Activated naive CD4-positive, alpha-beta T cell treated with anti-CD3 and anti-CD28 coated beads, Interleukin-2, amount 50 U/mL, for 72 hours (primary cell): ENCODE measurements at places on chromosomes 5 and 9.

- no peak for DNase-seq
Measured at GRCh38 chr5:107418071-107418470, 252.7 kb downstream of the EFNA5 start.

DNA sequence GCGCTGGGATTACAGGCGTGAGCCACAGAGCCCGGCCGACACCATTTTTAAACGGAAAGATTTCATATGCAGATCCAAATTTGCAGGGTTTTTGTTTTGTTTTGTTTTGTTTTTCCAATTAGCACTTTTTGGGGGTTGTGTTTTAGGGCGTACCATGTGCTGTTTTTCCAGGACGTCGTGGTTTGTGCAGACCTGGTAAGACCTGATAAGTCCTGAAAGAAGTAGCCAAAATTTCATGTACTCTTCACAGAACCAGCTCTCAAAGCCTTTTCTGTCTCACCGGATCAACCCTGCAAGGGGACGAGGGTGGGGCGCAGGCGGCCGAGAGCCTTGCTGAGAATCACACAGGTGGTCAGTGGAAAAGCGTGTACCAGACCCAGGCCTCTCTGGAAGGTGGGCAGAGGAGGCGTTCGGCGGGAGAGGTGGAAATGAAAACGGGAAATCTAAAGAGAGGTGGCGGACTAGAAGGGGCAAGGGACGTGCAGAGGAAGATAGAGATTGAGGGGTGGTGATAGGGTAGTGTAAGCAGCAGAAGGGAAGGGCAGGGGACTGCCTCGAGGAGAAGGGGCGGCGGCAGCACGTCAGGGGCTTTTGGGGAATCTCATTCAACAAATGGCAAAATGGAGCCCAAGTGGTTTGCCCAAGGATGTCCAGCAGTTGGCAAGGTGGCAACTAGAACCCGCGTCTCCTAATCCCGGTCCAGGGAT is 1.1 kb upstream of the FAF2 start:
- DNase-seq = peak; percentile 8

- no peak for DNase-seq
Measured at GRCh38 chr5:106578736-106579135, 1092.0 kb downstream of the EFNA5 start.

GRCh38 chr5:119367502-119368237 is 11.9 kb downstream of the TNFAIP8 start:
- no peak for DNase-seq

DNA sequence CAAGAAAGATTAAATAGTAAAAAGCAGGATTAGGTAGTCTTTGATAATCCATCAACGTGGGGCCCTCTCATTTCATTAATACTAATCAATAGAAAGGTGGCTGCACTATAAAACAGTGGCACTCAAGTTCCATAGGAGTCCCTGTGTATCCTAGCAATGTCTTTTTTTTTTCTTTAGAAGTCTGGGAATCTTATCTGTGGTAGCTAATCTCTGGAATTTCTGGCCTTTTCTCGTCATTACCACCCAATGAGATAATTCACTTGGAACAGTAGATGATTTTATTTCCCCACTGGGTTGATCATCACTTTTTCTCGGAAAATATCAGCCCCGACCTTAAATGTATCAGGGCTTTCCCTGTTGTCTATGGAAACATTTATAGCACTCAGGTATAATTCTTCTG is 86.8 kb upstream of the CDH6 start:
- DNase-seq = no peak

DNA sequence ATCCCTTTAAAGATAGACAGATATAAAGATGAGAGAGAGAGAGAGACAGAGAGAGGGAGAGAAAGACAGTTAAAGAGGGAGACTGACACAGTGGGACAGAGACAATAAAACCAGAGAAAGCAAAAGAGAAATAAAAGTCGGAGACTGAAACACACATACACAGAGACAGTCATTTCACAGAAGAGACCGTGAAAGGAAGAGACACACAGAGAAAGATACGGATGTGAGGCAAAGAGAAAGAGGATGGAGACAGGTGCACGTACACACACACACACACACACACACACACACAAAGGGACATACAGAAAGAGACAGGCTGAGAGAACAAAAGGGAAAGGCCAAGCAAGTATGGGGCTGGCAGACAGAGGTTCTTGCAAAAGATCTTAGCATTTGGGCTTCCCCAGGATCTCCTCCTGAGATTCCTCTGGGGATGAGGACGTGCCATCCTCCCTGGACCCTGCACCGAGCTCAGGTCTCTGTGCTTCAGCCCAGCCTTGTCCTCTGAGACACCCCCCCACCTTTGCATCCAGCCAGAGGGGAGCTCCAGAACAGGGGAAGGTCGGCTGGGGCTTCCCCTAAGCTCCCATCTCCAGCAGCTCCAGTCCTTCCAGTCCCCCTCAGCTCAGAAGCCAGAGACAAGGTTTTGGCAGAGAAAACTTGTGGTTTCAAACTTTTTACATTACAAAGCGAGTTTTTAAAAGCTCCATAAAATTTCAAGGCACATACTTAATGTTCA is 318.4 kb upstream of the PANK3 start:
- DNase-seq = no peak

- no peak for DNase-seq
Measured at GRCh38 chr5:73649926-73650325, 23.9 kb downstream of the ARHGEF28 start.

- DNase-seq = no peak
Measured at GRCh38 chr9:119802621-119803020, 433.4 kb upstream of the BRINP1 start.

- no peak for DNase-seq
Measured at GRCh38 chr9:129631674-129632129, 5.7 kb downstream of the NTMT1 start.

DNA sequence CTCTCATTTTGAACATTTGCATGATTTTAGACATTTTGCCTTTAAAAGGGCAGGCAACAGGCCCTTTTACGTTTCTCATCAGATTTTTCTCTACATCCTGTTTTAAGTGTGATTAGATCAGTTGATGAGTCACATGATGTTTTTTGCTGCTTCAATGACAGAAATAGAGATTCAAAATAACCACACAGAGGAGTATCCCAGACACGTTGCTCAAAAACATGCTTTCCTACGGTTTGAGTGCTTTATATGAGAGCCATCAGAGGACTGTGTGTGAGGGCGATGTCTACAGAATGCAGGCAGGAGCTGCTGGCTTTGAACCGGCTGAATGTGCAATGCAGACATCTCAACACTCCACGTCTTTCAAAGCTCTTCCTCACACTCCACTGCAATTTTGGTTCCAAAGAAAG is 42.1 kb downstream of the OTULIN start:
- no peak for DNase-seq

- DNase-seq = no peak
Measured at GRCh38 chr5:31182136-31182535, 11.3 kb upstream of the CDH6 start.

- DNase-seq = no peak
Measured at GRCh38 chr5:36492984-36493654, 113.3 kb upstream of the SLC1A3 start.

- peak; percentile 19 for DNase-seq
Measured at GRCh38 chr5:75567710-75568109, 43.5 kb upstream of the ANKDD1B start.

- DNase-seq = no peak
Measured at GRCh38 chr5:135827965-135828781, 6.3 kb upstream of the SLC25A48 start.

DNA sequence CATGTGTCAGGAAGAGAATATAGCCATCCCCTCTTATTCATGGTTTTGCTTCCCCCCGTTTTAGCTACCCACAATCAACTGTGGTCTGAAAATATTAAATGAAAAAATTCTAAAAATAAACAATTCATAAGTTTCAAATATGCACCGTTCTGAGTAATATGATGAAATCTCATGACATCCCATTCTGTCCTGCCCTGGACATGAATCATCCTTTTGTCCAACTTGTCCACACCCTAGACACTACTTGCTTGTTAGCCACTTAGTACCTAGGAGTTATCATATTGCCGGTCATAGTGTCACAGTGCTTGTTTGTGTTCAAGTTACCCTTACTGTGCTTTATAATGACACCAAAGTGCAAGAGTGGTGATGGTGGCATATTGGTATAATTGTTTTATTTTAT is 113.5 kb downstream of the CAAP1 start:
- no peak for DNase-seq

- peak; percentile 76 for DNase-seq
Measured at GRCh38 chr5:172150514-172151425, 37.3 kb downstream of the STK10 start.

DNA sequence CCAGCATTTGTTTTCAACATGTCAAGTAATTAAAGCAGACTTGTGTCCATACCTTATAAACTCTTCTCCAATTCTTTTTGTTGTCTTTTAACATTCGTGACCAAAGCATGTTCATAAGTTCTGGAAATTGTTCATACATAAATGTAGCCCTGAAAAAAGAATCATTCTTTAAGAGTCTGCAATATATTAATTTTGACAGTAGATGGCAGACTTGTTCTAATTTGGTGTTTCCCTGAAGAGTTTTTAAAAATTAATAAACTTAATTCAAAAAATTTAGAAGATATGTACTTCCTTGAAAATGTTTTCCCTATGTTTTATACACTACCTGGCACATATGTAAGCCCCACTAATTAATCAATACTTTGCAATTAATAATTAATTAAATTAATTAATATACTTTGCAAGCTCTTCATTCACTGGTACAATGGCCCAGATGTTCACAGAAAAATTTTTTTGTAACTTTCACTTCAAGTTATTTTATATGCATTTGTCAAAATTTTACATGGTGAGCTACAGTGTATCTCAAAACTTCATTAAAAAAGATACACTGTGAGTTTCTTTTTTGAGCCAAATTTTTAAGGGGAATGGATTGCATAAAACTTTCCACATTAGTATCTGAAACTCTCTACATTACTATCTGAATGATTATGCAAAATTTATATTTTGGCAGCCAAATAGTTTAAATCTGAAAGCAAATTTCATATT is 42.1 kb downstream of the CLINT1 start:
- no peak for DNase-seq

DNA sequence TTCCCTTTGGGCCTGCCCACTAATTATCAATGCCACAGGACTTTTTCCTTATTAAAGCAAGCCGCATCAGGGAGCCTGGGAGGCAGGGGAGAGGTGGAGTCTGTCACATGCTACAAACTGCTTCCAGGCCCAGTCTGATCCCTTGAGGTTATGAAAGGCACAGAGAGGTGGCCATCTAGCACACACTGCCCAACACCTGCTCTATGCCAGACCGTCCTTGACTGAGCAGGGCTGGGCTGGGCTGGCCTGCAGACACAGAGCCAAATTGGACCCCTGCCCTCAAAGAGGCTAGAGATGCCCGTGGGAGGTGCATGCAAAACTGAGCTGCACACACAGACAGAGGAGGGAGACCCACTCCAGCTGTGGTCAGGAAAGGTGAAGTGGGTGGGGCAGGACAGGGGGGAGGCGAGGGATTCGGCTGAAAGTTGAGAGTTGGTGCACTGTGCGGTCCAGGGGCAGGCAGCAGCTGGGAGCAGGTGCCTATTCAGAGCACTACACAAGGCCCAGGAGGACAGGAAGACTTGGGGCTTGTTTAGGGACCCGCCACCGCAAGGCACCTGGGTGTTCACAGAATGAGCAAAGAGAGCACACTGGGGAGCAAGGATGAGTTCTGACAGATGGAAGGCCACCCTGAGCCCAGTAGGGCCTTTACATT is 36.4 kb upstream of the TCF7 start:
- no peak for DNase-seq

- DNase-seq = no peak
Measured at GRCh38 chr5:78735834-78736463, 87.4 kb upstream of the LHFPL2 start.

GRCh38 chr9:26159575-26160392 is 481.5 kb upstream of the TUSC1 start:
- DNase-seq = no peak

- DNase-seq = no peak
Measured at GRCh38 chr5:78003450-78003849, 227.3 kb upstream of the TBCA start.

DNA sequence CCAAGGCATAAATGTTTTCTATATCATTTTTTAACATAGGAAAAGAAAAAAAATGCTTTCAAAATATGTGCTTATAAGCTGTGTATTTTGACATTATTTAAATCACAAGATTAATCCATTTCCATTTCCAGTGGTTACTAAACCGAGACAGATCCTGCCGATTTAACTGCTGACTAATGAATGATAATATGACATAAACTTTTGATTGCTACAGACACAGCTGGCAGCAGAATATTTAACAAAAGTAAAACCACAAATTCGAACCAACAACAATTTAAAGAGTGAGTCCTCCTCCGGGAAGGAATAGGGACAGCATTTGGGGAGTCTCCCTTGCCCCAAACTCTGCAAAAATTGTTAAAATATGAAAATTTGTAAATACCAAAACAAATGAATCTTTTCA is 401.3 kb upstream of the DAB2 start:
- no peak for DNase-seq

DNA sequence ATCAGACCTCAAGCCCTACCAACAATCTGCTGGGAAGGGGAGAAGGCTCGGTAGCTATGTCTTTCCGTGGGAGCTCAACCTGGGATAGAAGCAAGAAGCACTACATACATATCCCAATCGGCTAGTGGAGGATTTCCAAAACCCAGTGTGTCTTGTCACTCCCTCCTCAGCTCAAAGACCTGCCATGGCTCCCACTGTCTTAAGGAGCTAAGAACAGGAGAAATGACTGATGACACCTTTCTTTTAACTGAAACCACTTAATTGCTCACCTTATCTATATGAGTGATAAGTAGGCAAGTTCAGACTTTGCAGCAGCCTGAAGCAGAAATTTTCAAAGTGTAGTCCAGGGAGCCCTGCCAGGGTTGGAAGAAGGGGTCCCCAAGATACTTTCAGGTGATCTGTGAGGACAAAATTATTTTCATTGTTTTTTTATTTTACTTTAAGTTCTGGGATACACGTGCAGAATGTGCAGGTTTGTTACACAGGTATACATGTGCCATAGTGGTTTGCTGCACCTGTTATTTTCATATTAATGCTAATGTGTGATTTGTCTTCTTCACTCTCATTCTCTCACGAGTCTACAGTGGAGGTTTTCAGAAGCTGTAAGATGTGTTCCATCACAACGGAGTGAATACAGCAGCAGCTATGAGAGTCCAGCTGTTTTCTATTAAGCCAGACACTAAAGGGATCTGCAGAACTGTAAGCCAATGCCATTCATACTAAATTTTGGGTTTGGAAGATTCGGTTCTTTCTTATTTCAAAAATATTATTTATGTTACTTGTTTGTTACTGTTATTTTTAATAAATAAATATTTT is 41.4 kb downstream of the PAX5 start:
- no peak for DNase-seq

- no peak for DNase-seq
Measured at GRCh38 chr5:17217493-17218352, at the start of gene BASP1. TSS of gene BASP1 (plus strand) at chr5:17217631. CDS start at chr5:17275217, 57,586 bp downstream.

GRCh38 chr5:108174286-108174685 is 207.6 kb downstream of the FBXL17 start:
- DNase-seq = no peak

- no peak for DNase-seq
Measured at GRCh38 chr9:134369416-134370212, 43.4 kb downstream of the RXRA start.
